ENCODE measurements at places on chromosomes 5 and 9. TPM values are rescaled to one million over a fixed set of nuclear protein-coding genes. Genes with fewer than 3 reads are reported as not detected.
A peak's percentile ranks its signal among the peaks of the same experiment; 100 is the strongest.

GRCh38 chr9:121498150-121498486, 1.5 kb downstream of the GGTA1 start:
- DNase-seq: peak; percentile 64

DNA sequence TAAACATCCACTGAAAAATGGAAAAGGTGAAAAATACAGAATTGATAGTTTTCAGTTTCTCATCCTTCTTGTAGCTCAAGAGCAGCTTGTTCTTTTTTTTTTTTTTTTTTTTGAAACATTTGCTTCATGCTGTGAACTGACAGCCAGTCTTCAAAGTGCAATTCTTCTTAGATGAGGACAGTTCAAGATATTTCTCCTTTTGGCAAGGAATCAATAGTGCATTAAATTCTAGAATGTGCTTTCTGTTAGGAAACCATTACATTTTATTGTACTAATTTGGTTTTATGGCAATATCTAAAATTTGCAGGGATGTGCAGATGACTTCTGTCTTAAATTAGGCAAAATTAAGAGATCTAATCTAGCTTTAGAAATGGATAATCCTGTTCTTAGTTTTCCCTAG, 969.3 kb upstream of the ACO1 start:
- DNase-seq: no peak

DNA sequence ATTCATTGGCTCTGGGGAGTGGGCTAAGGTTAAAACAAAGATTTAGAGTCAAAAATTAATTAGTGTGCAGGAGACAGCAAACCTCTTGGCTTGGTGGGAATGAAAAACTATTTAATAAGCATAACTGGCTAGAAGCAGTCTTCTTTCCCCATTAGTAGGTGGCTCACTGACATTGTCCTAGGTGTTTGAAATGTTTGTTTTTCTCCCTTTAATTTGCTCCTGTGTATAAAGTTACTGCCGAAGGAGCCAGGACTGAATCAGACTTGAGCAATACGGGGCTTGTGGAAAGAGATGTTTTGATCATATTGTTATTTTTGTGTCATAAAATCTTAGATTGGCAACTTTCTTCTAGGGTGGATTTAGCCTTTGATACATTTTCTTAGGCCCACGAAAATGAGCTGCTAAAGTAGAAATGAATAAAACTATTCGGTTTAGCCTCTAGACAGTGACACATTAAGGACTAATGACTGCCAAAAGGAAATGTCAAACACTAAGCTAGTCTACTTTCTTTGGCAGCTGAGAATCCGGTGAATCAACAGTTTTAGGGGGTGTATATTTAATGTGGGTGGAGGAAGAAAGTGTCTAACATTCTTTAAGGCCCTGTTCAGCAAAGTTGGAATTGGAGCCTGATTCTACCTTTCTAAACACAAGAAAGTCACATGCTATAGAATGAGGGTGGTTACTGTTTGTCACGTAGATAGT, 30.2 kb downstream of the LRRTM2 start:
- no peak for DNase-seq

DNA sequence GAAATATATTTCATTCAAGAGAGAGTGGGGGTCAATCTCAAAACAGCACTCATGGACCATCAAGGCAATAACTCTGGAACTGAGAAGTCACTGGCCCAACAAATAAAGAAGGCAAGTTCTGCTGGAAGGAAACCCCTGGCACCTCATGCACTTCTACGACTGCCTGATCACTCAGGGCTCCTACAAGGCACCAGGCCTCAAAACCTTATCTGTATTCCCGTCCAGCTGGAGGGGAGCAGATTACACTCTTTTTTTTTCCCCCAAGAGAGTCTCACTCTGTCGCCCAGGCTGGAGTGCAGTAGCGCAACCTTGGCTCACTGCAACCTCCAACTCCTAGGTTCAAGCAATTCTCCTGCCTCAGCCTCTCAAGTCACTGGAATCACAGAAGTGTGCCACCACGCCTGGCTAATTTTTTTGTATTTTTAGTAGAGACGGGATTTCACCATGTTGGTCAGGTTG, 49.9 kb downstream of the P4HA2 start:
- DNase-seq: no peak

DNA sequence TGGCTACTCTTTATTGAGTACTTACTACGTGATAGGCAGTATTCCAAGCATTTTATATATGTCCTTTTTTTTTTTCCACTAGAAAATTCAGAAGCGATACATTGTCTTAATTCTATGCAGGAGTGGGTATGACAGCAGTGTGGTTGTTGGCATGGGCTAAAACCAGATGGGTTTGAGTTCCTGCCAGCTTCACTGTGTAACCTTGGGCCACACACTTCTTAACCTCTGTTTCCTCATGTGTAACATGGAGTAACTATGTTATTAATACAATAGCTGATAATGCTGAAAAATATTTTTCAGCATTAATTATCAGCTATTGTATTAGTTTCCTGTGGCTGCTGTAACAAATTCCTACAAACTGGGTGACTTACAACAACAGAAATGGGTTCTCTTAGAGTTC, 12.0 kb downstream of the SNX18 start:
- DNase-seq: no peak

GRCh38 chr5:156020647-156021046, 306.3 kb upstream of the SGCD start:
- no peak for DNase-seq

DNA sequence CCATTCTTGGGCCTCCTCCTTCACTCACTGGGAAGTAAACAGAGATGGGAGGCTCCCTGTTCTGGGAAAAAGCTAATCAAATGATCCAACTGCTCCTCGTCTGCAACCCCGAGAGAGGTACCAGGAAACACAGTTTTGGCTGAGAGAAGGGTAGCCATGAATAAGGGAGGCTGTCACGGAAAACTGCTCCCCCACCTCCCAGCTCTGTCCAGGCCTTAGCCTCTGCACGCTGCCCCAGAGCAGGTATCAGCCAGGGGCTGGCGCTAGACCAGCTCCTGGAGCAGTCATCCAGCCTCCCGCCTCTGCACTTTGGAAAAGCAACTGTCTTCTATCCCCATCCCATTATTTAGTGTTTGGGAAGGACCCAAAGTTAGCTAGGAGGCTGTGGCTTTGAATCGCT, 266.1 kb downstream of the NDUFS4 start:
- no peak for DNase-seq

DNA sequence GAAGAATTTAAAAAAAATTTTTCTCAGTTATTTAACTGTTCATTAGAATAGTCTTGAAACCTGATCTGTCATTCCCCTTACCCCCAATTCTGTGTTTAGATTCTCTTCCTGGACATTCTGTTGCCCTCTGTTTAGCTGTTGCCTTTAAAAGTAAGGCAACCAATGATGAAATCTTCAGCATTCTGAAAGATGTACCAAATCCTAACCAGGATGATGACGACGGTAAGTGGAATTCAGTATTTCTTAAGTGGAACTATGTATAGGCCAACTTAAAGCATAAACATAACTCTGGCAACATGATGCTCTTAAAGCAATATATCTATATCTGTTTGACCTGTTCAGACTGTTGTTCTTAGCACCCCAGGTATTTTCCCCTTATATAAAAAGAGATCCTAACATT, 27.2 kb downstream of the NCBP1 start:
- no peak for DNase-seq

DNA sequence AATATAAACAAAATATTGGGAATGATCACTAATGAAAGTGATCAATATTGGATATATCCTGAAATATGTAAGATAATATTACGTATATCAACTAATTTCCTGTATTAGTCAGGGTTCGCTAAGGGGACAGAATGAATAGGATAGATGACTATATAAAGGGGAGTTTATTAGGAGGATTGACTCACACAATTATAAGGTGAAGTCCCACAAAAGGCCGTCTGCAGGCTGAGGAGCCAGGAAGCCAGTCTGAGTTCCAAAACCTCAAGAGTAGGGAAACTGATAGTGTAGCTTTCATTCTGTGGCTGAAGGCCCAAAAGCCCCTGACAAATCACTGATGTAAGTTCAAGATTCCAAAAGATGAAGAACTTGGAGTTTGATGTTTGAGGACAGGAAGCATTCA, 561.1 kb downstream of the PRDM9 start:
- DNase-seq: no peak

DNA sequence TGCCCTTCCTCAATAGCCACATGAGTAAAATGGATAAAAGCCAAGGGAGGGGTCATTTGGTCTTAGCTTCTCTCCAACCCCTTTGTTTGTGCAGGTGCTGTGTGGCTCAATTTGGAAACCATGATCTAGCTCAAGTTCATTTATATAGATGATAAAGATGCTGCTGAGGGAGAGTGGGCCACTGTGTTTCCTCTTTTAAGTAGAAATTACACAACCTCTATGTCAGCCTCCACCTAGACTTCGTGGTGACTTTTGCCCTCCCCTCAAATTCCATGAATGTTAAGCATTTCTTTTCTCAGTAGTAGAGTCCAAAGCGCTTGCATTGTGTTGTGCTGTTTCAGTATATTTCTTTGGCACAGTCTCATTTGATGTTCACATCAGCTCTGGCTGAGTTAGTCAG, 241.4 kb downstream of the ARHGAP26 start:
- no peak for DNase-seq

- DNase-seq: no peak
These were observed 27.6 kb upstream of the DUSP1 start for GRCh38 chr5:172798422-172799215.

DNA sequence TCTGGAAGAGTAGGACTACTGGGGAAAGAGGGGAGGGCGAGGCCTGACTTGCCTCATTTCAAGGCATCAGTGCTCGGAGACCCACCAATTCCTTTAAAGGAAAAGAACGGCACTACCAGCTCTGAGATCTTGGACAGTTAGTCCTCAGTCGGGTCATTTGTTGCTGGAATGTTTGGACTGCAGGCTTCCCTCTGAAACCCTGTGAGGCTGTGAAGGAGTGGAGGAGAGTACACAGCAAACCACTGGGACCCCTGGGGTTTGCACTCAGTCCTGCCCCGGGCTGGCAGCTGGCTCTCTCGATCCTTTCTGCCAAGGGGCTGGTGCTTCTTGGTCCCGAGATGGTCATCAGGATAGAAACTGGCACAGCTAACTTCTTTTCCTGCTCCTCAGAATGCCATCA, 194.5 kb downstream of the TRIO start:
- no peak for DNase-seq

DNA sequence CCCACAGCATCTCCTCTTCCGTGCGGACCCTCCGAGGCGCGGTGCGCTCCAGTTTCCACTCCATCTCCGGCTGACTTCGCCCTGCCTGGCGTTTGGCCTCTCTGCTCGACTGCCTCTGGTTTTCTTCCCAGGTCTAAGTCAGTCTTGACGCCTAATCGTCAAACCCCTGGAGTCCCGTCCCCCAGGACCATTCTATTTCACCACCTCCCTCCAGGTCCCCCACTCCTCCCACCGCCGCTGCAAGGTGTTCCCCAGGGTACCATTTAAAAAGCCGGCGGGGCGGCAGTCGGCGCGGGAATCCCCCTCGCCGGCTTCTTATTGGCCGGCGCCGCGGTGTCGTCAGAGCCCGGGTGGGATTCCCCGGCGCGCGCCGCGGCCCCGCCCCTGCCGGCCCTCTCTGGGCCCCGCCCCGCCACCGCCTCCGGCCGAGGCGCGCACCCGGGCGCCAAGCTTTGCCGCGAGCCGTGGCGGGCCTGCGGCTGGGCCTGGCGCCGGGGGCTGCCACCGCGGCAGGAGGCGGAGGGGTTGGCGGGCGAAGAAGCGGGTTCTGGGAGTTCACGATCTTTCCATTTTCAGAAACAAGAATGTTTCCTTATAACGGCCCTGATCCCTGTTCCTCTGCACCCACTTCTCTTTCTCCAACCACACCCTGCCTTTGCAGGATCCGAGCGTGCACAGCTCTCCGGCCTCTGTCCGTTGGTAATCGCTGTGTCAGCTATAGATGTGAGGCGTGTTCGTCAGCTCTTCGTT, at the start of gene CDC20B:
CDC20B (minus strand) TSS at position 241 of the 750 bp plus-strand sequence; CDS start at position 64, 177 bp downstream.
- DNase-seq: peak; percentile 44

GRCh38 chr9:38136386-38136785, 67.4 kb upstream of the SHB start:
- DNase-seq: no peak

- DNase-seq: no peak
These were observed 39.0 kb downstream of the RAPGEF1 start for GRCh38 chr9:131700765-131701435.

DNA sequence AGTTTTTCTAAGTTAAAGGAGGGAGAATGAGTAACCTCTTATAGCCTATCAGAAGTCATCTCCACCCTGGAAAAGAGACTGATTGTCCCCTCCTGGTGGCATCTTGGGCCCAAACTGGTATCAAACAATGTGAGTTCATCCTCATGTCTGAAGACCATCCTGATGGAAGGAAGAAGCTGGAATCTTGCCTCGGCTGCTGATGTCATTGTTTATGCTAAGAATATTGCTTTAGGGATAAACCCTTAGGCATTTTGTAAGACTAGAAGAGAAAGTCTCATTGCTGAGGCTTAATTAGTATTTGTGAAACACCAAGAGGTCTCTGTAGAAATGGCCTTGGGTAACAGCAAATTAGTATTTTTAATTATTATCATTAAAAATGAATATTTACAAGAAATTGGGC, 65.7 kb upstream of the KCNN2 start:
- no peak for DNase-seq

DNA sequence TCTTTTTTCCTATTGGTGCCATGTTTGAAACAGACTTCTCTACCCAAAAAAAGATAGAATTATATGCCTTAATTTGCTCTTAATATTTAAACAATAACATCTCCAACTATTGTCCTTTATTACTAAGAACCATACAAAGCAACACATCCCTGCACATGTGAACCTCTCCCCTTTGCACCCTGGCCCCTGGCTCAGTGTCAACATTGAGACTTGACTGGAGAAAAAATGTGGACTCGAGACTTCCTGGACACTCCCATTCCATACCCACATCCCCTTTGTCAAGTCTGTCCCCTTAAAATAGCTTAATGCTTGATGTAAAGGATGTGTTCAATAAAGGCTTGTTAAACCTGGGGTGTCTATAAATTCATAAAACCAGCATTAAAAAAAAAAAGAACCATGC, 53.2 kb downstream of the TTC39B start:
- DNase-seq: no peak

- DNase-seq: no peak
These were observed 25.8 kb downstream of the CD180 start for GRCh38 chr5:67170767-67171166.

GRCh38 chr9:5835808-5836207, 2.9 kb upstream of the ERMP1 start:
- DNase-seq: no peak

GRCh38 chr5:168346417-168346816, 55.0 kb downstream of the WWC1 start:
- peak; percentile 58 for DNase-seq

The IRX4 gene
- 0.50 TPM for polyA plus RNA-seq

The PCDHA9 gene
- polyA plus RNA-seq: 0.06 TPM

The SLC35D2 gene
- 39.7 TPM for polyA plus RNA-seq

The MAMDC2 gene
- 6.6 TPM for polyA plus RNA-seq

The NSMF gene
- polyA plus RNA-seq: 45.7 TPM

The SLC1A1 gene
- polyA plus RNA-seq: 21.4 TPM

The LHX6 gene
- 5.0 TPM for polyA plus RNA-seq

The LRRC19 gene
- polyA plus RNA-seq: 23.5 TPM

The KIF4B gene
- polyA plus RNA-seq: 0.23 TPM

The CBY3 gene
- polyA plus RNA-seq: 0.47 TPM

The DUSP1 gene
- polyA plus RNA-seq: 130 TPM

The STPG3 gene
- polyA plus RNA-seq: 1.9 TPM

The DAPK1 gene
- polyA plus RNA-seq: 78.2 TPM

The IGFBPL1 gene
- 1.4 TPM for polyA plus RNA-seq

The CDH9 gene
- polyA plus RNA-seq: 10.9 TPM
